HCEC 1CT (cell line): ENCODE measurements at places on chromosomes 1 and 21.

DNA sequence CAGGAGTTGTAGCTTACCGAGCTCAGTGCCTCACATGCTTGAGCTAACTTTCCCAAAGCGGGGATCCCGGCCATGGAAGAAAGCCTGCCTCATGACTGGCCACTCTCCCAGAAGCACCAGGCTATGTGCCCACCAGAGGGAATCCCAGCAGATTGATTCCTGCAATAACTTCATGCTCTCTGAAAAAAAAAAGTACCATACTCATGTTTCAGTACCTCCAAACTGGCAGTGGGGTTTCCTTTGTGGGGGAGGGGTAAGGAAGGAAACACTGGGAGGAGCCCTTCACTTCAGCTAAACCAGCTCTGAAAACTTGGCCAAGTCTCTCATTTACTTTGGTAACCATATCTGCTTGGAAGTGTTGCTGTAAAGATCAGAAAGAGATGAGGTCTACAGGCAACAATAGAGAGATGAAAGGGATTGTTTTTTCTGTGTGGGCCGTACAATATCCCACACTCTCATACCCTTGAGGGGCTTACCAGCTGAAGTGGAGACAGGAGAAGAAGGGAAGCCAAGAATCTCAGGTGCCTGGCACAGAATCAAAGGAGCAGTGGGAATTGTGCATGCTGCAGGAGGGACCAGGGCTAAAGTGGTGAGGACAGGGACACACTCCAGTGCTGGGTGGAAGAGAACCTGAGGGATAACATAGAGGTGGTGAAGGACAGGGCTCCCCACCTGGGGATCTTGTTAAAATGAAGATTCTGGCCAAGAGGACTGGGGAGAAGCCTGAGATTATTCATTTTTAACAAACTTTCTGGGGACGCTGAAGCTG is 42.4 kb upstream of the TACSTD2 start:
- DNase-seq: no peak

- DNase-seq: peak; percentile 85
Observed at GRCh38 chr1:89855413-89856123, 34.7 kb downstream of the LRRC8D start.

GRCh38 chr1:54415533-54415932 is 9.3 kb upstream of the SSBP3 start:
- no peak for DNase-seq

- DNase-seq: no peak
Observed at GRCh38 chr1:10969267-10969970, 43.0 kb upstream of the TARDBP start.

DNA sequence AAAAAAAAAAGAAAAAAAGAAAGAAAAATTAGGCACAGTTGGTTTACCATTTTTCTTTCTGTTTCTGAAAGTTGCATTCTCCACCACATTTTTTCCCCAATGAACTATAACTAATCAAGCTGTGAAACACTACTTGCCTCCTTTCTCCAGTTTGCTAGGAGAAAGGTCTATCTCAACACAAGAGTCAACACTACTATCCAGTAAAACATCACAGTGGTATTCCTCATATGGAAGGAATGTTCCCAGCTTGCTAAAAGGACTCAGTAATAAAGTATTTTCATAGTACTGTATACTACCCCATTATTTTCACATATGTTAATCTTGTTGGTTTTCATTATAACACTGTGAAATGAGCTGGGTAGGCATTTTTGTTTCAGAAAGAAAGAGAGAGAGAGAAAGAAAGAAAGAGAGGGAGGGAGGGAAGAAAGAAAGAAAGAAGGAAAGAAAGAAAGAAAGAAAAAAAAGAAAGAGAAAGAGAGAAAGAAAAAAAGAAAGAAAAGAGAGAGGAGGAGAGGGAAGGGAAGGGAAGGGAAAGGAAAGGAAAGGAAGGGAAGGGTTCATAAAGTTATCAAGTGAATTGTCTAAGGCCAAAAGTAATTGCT is 7.9 kb downstream of the PTGER3 start:
- DNase-seq: peak; percentile 35

DNA sequence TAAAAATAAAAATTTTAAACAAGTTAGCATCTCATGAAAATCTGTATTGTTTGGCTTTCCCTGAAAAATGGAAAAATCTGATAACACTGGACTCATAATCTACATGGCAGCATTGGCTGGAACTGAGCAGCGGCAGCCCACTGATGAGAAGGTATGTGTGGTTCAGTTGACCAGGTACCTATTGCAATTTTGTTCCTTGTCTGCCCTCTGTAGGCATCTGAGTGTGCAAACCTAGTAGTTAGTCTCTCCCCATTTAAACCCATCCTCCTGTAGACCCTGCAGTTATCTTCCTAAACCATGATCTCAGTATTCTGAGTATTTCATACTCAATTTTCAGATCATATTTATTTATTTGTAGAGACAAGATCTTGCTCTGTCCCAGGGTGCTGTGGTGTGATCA is 59.4 kb upstream of the SERBP1 start:
- DNase-seq: no peak

GRCh38 chr1:20483833-20484518 is 2.0 kb downstream of the CAMK2N1 start:
- peak; percentile 36 for DNase-seq
